ENCODE measurements at places on chromosomes 2 and 18.

GRCh38 chr2:131022731-131023130 lies 70.5 kb downstream of the FAM168B start:
- DNase-seq = no peak

- no peak for DNase-seq
Measured at GRCh38 chr2:192042126-192042525, 152.6 kb downstream of the TMEFF2 start.

DNA sequence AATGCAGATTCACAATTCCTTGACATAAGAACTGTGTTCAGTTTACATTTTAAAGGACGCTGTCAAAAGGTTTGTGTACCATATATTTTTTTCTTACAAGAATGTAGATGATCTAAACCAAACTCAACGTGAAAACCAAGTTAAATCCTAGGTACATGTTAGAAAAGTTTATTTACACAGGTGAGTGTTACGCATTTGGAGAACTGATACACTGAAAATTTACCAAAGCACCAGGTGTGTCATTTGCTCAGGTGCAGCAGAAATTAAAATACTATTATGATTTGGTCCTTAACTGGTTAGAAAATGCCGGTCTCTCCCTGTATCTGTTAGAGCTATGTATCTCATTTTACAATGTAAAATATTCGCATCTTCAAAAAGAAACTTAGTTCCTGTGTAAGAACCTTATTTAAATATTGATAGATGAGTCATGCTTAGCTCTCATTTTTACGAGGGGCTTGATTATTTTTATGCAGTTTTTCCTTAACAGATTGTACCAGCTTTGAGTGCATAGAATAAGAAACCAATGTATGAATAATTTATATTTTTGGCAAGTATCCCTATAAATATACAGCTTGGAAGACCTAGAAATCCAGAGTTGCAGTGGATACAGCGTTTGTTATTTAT lies 25.1 kb downstream of the MFF start:
- no peak for DNase-seq

DNA sequence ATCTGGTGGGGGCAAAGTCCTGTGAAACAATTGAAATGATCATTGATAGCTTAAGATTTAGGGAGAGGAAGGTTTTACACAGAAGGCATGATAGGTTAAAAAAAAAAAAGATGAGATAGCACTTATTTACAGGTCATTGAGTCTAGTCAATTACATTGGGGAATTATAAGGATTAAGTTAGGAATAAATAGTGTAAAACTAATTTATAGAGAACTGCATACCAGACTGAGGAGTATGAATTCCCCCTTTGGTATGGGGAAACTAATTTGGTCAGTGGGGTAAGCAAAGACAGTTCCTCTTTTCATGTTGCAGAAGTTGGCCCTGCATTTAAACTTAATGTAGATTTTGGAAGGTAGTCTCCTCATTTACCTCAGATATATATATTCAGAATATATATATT lies 10.8 kb downstream of the GLS start:
- DNase-seq = no peak

DNA sequence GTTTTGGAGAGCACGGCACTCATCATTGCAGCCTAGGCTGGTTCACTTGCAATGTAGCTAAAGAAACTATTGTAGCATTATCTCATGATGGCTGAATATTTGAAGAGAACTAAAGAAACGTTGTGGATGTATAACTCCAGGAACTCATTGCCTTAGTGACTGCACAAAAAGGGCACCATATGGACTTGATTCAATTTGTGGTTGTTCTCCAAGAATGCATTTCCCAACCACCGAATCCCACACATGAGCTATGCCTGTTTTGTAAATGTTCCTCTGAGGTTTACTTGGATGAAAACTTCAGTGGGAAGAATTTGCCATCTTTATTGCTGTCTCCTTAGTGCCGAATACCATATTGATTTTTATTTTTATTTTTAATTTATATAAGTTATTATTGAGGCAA lies 43.5 kb downstream of the DOK6 start:
- no peak for DNase-seq

DNA sequence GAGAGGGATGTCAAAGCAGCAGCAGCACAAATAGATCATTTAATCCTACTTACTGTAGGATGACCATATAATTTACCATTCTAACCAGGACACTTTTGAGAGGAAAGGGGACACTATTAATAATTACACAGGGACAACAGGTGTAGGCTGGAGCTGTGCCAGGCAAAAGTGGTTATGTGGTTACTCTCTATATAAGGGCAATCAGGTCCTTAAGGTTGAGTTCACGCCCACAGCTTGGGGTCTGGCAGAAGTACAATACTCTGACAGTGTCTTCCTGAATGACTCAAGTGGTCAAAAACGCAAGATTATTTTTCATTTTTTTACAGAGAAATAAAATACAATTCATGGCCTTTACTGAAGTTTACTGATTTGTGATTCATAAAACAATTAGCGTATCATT lies 2.8 kb downstream of the PREPL start:
- DNase-seq = peak; percentile 69

- no peak for DNase-seq
Measured at GRCh38 chr2:203412546-203413331, 84.5 kb downstream of the ABI2 start.

DNA sequence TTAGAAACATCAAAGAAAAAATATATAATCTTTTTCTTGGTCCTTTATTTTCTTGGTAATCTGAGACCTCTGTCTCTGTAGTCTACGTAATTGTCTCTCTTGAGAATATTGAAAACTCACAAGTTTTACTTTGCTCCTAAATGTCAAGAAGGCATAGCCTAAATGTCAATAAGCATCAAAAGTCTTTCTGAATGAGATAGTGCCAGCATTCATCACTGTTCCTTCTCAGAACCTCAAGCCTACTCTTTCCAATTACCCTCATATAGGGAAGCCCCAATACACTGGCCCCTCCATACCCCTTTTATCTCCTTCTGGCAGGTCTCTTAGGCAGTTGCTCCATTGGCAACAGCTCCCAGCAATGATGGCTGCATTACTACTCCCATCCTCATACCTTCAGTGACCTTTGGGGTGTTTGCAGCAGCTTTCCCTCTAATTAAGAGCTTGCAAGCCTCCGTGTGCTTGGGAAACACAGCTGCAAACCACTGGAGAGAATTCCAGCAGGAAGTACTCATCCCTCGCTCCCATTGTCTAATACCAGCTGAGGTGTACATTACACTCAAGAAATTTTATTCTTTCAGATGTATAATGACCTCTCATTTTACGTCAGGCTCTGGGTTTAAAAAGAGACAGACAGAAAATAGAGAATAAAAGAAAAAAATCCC lies 95.8 kb downstream of the KYNU start:
- no peak for DNase-seq

- DNase-seq = no peak
Measured at GRCh38 chr2:11945139-11946126, 199.0 kb downstream of the LPIN1 start.

DNA sequence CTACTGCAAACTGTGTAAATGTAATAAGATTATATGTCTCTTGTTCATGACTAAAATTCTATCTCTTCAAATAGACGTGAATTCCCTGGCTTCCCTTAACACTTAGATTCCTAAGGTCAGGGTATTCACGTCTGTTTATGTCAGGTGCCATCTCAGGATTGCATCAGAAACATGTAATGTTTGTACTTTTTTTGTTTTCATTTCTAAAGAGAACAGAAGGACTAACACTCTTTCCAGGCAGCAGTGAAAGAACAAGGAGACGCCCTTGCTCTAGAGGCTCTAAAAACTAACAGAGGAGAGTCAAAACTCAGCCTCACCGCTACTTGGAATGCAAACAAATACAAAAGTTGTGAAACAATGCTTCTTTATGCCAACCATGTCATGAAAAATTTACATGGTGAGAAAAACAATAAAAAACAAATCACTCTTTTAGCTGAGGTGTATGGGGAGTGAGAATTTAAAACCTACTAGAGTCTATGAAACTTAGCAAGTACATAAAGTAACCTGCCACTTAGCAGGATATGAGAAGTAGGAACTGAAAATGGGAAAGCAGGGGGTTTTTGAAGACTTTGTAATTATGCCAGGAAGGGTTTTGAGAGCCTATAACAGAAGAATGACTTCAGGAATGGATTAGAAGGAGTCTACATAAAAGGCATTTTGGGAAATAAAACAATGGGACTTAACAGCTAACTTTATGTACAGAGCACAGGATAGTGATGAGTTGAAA lies 522.7 kb downstream of the THSD7B start:
- no peak for DNase-seq

GRCh38 chr2:104901037-104901881 lies 47.3 kb downstream of the POU3F3 start:
- DNase-seq = no peak

DNA sequence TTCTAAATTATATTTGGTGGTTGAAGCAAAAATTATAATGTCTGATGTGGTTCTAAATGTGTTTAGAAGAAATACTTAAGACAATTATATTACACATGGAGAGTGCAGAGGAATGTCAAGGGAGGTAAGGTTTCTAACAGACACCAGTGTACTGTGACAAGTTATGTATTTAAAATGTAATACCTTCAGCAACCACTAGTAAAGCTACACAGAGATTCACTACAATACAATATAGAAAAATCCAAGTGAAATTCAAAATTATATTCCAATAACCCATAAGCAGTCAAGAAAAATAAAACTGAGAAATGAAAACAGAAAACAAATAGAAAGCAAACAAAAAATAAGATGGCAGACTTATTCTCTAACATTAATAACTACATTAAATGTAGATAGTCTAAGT lies 249.5 kb upstream of the KLHL14 start:
- DNase-seq = no peak

DNA sequence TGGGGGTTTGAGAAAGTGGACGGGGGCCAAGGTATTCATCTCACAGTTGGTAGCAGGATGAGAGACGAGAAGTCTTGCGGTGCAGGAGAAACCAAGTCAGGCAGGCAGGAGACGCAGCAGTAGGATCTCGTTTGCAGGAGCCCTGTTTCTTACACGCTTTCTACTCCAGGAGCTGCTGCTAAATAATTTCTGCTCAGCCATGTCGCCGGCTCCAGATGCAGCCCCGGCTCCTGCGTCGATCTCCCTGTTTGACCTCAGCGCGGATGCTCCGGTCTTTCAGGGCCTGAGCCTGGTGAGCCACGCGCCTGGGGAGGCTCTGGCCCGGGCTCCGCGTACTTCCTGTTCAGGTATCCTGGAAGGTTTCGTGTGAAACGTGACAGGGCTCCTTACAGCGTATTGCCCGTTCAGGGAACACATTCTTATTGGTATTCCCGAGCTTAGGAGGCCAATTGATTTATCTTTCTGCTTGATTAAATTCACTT lies 494 bp downstream of the ANKZF1 start:
- peak; percentile 82 for DNase-seq

DNA sequence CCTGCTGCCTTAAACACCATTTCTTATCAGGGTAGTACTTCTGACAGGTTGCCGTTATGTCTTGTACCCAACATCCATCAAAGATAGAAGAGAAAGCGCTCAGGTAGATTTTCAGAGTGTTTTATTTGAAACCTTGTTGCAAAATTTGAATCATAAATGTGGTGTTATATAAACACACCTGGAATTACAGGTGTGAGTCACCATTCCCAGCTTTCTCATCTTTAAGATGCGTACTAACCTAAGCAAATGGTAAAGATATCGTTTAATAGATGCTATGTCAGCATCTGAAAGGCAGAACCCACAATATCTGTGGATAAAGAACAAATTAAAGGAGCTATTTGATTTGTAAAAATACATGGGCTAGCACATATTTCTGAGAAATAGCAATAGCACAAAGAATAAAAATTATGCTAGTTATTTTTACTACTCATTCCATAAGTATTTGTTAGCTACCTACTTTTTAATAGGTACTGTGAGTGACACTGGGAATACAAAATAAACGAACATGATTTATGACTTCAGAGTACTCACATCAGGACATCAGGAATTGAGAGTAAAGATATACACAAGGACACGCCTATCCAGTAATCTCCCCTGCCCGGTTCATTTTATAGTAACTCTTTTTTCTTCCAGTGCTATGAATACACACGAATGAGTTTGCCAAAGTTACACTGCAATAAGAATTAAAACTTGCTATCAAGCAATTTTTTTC lies 193.8 kb downstream of the RBM43 start:
- DNase-seq = no peak

- DNase-seq = no peak
Measured at GRCh38 chr18:11984091-11984490, 2.8 kb downstream of the IMPA2 start.

- DNase-seq = no peak
Measured at GRCh38 chr2:169093535-169093934, 24.2 kb downstream of the DHRS9 start.

DNA sequence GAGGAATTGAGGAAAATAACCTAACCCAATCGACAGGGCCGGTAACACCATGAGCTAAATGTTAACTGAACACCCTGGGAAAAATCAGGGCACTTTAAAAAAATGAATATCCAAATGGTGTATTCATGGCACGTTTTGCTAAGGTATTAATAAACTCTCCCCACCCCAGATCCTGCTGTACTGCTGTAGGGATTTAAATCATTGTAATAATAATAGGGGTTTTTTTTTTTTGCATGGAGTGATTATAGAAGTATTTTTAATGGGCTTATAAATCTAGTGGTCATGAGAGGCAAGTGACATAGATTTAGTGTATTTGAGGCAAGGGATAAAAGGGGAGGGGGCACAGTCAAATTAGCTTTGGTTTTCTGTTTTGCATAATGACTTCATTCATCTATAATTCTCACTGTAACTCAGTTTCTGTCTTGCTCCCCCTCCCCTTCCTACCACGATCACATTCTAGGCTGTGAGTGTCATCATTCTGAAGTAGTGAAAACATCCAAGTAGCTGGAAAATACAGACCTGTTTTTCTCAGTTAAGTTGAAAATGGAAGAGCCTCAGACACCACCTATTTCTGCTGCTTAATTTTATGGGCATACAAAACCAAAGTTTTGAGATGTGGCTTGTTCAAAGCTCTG lies 18.2 kb upstream of the MGAT5 start:
- DNase-seq = no peak

GRCh38 chr18:31579375-31579774 lies 12.3 kb upstream of the TTR start:
- DNase-seq = no peak

DNA sequence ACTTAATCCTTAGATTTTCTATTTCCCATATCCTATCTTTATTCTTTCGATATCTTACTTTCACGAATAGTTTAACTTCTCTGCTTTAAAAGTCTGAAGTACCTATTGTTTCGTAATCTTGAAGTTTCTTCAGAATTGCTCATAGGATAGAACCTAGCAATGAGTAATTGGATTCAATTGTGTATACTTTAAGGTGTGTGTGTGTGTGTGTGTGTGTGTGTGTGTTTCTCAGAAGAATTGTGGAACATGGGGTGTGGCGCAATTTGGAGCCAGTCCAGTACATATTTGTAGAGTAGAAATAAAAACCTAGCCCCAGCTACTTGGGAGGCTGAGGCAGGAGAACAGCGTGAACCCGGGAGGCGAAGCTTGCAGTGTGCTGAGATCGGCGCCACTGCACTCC lies 897.6 kb downstream of the BCL11A start:
- DNase-seq = no peak

- DNase-seq = no peak
Measured at GRCh38 chr2:172943539-172943938, 132.1 kb upstream of the MAP3K20 start.

- peak; percentile 45 for DNase-seq
Measured at GRCh38 chr2:240922982-240923537, 16.9 kb downstream of the CROCC2 start.

- DNase-seq = no peak
Measured at GRCh38 chr2:136360790-136361189, 242.8 kb upstream of the CXCR4 start.

Measured in activated effector memory CD4-positive, alpha-beta T cell treated with anti-CD3 and anti-CD28 coated beads, Interleukin-2, amount 50 U/mL, for 16 hours (primary cell).